ENCODE measurements at places on chromosomes 4 and X.
A peak's percentile ranks its signal among the peaks of the same experiment; 100 is the strongest.

DNA sequence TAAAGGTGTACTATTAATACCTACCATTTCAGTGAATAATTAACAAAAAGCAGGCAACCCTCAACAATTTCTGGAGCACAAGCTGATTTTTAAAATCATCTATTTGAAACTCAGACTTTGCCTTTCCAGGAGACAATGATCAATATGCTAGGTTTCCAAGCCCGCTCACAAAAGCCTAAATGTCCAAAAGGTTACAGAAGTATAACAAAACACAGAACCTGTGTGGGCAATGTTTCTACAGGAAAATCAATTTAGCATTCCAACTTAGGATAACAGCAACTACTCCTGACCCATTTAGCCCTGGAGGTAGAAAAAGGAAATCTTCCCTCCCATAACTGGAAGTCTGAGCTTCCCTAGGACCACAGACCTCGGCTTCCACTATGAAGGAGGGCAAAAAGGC lies 3.9 kb downstream of the TAB3 start:
- DNase-seq: no peak

- no peak for DNase-seq
Observed at GRCh38 chr4:10629394-10629793, 55.2 kb downstream of the CLNK start.

GRCh38 chr4:7180938-7181337 lies 11.4 kb upstream of the SORCS2 start:
- no peak for DNase-seq

DNA sequence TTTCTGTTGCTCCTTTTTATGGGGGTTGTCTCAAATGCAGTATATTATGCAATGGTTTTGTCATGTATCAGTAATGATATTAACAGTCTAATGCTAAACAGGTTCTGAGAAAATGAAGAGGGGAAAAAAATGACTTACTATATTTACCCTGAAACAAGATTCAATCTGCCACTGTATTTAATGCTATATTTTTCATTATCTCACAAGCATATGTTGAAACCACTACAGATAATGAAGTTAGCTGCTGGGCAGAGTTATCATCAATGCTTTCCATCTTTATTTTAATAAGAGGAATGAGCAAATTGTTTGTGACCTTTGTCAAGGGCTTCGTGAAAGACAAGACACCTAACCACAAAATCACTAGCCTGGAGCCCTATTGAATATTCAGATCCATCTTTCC lies 32.6 kb upstream of the NAA11 start:
- DNase-seq: no peak

DNA sequence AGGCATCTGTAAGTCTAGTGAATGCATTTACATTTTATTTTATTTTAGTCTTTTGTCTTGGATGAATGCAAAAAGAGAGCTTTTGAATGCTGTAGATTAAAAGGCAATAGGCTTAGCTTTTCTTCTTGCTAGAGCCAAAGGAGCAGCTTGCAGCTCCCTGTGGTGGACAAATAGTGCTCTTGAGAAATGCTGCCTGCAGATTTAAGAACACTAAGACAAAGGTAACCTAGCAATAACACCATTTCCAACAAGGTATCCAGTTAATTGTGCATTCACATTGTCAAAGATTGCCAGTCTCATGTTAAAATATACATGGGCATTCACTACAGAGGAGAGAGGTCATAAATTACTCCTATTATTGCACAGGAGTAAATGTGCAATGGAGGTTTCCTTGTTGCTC lies 859.2 kb upstream of the PRKX start:
- no peak for DNase-seq

GRCh38 chr4:15805583-15806517 lies 27.7 kb downstream of the CD38 start:
- DNase-seq: peak; percentile 45

- no peak for DNase-seq
Observed at GRCh38 chr4:156255230-156256007, 301.8 kb upstream of the CTSO start.

All from naive B cell (primary cell).